ENCODE measurements at places on chromosomes 2 and 18.
A peak's percentile ranks its signal among the peaks of the same experiment; 100 is the strongest.

DNA sequence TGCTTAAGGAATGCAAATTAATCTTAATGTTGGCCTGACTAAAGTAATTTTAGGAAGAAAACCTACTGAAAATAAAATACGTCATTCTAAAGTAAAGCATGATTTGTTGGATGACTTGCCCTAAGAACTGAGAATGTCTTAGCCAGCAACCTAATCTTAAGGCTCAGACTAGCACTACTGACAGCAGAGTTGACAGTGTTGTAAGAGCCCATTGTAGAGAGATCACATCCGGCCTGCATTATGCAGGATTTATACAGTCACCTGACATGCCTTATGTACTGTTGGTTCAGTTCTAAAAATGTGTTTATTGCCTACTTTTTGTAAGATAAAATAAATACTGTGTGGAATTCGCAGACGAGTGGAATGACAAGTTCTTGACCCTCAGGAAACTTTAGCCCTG is 82.3 kb downstream of the TMEM185B start:
- DNase-seq: no peak

- DNase-seq: no peak
These were observed 262.9 kb upstream of the FBXO11 start for GRCh38 chr2:48169141-48169592.

DNA sequence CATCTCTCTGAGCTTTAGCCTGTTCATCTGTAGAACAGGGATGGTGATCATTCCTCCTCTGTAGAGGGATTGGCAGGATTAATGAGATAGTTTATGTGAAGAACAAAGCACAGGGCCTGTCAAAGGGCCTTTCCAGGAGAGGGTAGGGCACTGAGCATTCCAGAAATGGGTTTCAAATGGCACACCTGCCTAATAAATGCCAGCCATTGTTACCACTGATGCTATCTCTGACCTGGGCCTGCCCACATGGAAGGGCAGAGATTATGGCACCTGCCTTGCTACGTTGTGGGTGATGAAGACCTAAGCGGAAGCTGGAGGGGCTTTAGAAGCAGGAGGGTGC is 31.0 kb upstream of the GMPPA start:
- DNase-seq: no peak

DNA sequence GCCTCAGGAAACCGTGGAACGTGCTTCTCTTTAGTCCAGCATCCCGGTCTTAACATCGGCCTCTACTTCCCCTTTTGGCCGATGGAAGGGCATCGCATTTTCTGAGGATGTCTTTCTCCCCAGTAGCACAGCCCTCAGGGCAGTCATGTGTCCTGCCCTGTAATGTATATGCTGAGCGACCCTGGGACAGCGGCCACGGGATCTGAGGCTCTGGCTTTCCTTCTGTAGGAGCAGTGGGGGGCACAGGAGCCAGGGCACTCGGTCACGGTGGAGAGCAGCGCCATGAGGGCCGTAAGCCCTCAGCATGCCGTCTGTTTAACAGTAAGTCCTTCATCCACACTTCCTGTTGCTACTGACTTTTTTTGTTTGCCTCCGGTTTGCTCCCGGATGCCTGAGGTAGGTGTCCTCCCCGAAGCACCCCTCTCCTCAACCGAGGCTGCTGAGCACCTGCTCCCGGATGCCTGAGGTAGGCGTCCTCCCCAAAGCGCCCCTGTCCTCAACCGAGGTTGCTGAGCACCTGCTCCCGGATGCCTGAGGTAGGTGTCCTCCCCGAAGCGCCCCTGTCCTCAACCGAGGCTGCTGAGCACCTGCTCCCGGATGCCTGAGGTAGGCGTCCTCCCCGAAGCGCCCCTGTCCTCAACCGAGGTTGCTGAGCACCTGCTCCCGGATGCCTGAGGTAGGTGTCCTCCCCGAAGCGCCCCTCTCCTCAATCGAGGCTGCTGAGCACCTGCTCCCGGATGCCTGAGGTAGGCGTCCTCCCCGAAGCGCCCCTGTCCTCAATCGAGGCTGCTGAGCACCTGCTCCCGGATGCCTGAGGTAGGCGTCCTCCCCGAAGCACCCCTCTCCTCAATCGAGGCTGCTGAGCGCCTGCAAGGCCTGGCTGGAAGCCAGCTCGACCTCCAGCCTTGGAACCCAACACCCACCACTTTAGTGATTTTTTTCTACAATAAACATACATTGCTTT is 169.3 kb downstream of the HDAC4 start:
- DNase-seq: no peak

GRCh38 chr2:68911246-68911645 is 40.0 kb upstream of the BMP10 start:
- no peak for DNase-seq

DNA sequence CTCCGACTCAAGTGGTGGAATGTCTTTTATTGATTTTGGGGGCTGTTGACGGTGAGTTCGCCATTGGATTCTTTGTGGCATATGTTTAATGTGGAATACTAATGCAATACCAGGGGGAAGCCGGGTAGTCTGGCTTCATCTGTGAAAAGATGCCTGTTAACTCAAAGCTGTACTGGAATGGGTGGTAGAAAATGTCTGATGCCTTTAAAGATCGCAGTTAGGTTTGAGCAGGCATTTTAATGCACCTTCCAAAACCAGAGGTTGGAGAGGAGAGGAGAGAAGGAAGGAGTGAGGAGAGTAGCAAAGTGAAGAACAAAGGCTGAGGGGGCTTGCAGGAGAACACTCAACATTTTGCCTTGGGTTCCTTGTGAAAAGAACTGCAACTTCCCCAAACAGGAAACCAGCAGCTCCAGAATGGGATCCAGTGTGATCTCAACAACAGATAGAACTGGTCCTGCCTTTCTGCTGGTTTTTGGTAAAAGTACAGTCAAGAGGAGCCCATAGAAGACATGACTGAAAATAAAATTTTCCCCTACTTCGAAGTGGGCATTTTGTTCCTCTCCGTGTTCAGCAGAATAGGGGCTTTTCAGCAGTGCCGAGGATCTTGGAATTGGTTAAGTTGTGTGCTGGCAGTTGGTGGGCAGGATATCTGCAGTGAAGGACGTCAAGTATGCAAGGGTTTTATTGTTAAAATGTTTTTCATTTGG is 1.5 kb downstream of the ZNF532 start:
- no peak for DNase-seq

DNA sequence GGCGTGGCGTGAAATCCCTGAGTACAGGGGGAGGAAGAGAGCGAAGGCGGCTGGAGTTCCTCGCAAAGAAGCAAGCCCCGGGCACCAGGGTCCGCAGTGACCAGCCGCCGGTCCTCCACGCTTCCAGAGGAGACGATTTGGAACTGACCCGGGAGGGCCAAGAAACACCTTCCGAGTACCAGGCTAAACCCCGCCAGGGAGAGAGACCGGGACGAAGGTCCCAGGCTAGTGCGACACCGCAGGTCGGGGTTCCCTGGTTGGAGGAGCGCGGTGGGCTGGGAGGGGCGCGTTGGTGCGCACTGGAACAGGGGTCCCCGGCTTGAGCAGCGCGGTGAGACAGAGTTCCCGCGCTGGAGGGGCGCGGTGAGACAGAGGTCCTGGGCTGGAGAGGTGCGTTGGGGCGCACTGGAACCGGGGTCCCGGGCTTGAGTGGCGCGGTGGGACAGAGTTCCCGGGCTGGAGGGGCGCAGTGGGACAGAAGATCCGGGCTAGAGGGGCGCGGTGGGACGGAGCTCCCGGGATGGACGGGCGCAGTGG is 901 bp downstream of the WDFY1 start:
- DNase-seq: peak; percentile 79

- DNase-seq: no peak
These were observed 82.7 kb downstream of the LAMA1 start for GRCh38 chr18:7034924-7035323.

DNA sequence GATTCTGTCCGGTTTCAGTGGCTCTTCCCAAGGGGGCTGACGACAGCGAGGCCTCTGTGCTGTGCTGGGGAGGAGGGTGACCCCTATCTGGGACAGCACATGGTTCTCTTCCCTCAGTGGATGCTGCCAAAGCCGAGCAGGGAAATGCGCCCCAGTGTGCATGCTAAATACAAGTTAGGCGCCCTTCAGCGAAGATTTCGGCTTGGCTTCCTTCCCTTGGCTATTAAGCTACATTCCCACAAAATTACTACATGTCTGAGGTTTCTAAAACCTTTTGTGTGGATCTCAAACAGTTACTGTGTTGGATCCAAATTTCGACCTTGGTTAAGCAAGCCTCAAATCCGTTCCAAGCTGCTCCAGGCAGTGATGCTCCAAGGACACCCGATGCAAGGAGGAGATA is 440.3 kb downstream of the NRXN1 start:
- no peak for DNase-seq

DNA sequence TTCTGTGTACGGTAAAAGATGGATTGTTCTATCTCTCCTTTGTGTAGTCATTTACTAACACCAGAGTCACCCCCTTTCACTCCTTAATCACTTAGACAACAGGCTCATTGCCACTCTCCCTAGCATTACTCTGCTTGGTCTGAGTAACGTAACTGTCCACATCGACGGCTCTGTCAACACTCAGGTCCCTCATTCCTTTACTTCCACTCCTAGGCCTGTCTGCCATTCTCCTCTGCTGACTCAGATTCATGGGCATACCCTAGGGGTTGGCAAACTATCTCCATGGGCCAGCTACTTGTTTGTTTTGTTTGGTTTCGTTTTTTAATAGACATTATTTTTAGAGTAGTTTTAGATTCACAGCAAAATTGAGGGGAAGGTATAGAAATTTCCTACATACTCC is 243.9 kb downstream of the NR4A2 start:
- no peak for DNase-seq

DNA sequence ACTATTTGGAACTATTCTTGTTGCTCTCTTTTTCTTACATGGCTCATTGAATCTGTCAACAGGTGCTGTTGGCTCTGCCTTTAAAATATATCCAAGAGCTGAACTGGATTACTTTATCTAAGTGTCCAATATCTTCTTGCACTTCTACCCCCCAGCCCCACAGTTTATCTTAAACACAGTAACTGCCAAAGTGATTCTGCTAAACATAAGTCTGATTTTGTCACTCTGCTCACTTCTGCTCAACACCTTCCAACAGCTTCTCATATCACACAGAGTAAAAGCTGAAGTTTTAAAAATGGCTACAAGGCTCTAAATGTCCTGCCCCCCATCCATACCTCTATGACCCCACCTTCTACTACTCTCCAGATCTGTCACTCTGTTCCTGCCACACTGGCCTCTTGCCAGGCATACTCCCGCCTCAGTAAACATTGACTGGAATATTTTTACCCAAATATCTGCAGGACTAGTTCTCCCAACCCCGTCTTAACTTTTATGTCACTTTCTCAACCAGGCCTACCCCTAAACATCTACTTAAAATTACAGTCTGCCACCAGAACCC is 130.7 kb downstream of the CCDC148 start:
- DNase-seq: no peak

DNA sequence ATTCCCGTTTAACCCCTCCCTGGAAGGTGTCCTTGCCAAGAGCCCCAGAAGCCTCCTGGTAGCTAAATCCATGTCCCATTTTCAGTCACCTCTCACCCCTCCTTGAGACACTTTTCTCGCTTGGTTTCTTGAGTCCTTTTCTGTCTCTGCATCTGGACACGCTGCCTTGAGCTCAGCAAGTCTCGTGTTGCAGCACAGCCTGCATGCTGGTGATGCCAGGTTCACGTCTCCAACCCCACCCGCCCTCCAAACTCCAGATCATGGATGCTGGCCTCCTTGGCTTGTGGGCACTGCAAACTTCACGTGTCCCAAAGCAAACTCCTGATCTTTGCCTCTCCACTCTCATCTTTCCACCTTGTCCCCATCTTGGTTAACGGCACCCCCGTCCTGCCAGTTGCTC is 39.3 kb downstream of the CENPO start:
- no peak for DNase-seq

- DNase-seq: no peak
These were observed 280.2 kb upstream of the SOX11 start for GRCh38 chr2:5412001-5412400.

DNA sequence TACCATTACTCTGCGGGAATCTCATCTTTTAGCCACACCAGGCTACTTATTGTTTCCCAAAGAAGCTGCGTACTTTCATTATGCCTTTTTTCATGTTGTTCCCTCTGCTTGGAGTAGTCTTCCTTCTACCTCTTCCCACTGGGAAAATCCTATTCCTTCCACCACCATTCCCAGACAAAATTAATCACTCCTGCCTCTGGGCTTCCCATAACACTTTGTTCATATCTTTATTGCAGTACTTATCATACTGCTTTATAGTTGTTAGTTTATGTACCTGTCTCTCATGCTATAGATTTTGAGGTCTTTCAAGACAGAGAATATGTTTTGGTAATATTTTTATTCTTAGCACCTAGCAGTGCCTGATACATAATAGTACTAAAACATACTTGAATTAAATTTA is 16.2 kb downstream of the OTX1 start:
- no peak for DNase-seq

DNA sequence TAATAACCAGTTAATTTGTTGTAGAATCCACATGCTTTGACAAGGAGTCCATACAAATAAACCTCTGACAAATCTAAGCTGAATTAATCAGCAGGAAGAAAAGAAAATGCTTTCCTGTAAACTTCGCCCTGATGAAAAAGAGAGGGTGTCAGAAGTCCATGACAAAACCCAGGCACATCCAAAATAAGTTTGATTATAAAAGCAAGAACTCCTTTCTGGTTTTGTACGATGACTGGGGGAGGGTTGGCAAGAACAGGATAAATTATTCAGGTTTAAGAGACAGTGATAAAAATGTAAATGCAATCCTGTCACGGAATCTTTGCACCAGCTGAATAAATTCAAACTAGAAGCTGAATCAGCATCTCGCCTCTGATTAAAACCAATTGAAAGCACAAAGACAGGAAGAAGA is 469.2 kb upstream of the TNP1 start:
- no peak for DNase-seq

DNA sequence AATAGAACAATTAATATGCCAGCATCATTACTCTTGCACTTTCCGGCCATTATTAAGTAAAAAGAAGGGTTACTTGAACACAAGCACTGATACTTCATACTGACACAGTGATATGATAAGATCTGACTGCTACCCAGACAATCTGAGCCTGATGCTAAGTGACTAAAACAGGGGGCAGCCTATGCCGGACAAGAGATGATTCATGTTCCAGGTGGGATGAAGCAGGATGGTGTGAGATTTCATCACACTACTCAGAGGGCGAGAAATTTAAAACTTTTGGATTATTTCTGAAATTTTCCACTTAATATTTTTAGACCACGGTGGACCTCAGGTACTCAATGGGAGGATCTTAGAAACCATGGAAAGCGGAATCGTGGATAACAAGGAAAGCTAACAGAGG is 61.7 kb downstream of the LIPG start:
- no peak for DNase-seq

GRCh38 chr2:233456111-233456510 is 101.8 kb downstream of the DGKD start:
- DNase-seq: no peak

GRCh38 chr2:216545359-216545758 is 46.7 kb downstream of the RPL37A start:
- DNase-seq: no peak

DNA sequence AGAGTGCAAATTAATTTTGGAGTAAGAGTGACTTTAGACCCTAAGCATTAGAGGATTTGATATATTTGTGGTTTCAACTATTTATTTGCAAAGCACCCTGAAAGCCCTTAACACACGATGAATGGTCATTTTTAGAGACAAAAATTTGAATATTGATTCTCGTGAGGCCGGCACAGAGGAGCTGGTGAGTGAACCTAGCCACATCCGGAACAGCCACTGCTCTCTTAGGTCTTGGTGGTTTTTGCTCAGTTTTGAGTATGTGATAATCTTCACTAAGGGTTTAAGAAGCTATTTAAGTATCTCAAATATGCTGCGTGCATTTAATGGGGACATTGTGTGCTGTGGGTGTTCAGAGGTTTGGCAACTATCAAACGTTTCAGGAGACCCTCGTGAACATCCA is 204.8 kb downstream of the TSN start:
- no peak for DNase-seq

- DNase-seq: no peak
These were observed 22.8 kb downstream of the EHD3 start for GRCh38 chr2:31256611-31257382.

Measured in SK-N-SH (cell line).